ENCODE measurements at places on chromosomes 2 and 18.

GRCh38 chr2:219350710-219351221, 18.2 kb upstream of the RESP18 start:
- no peak for DNase-seq

- DNase-seq, result no peak
These were observed 681.0 kb upstream of the ID2 start for GRCh38 chr2:8000870-8001269.

DNA sequence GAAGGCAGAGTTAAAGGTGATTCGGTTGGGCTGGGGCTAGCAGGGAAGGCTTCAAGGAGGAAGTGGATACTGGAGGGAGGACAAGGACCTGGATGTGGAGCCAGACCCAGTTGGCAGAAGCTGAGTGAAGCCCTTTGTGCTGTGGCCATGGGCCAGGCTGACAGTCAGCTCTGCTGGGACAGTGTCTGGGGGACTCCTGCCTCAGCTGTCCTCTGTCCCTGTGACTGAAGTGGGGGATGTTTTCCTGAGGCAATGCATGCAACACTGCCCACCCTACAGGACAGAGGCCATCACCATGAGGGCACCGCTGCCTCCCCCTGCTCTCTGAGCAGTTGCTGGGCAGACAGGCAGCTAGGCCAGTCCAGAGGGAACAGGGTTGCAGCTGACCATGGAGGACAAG, 40.0 kb downstream of the ST8SIA5 start:
- DNase-seq, result no peak

DNA sequence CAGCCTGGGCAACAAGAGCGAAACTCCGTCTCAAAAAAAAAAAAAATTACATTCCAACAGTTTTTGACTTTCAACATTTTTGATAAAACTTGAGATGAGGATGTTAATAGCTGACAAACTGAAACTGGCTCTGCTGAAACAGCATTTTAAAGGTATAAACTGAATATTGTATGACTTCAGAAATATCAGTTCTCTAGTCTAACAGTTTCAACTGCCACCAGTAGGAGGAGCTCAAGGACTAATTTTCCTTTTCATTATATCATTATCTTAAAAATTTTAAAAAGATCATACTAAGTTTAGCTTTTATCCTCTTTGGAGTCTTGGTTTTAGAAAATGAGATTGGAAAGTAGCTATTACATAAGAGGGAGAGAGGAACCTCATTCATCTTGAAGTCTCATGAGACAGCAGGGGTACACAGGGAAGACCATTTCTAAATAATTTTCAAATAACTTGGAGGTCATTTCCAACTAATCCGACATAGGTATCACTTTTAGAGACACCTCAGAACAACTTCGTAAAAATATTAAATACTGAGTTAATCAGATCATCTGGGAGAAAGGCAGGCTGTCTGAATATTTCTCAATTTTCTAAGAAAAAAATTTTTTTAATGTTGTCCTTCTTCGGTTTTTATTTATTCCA, 37.6 kb upstream of the MCM6 start:
- no peak for DNase-seq

- no peak for DNase-seq
These were observed 258.9 kb upstream of the FBXO11 start for GRCh38 chr2:48165070-48165753.
